AG09319 (cell line): ENCODE measurements at places on chromosomes 6 and 20.

DNA sequence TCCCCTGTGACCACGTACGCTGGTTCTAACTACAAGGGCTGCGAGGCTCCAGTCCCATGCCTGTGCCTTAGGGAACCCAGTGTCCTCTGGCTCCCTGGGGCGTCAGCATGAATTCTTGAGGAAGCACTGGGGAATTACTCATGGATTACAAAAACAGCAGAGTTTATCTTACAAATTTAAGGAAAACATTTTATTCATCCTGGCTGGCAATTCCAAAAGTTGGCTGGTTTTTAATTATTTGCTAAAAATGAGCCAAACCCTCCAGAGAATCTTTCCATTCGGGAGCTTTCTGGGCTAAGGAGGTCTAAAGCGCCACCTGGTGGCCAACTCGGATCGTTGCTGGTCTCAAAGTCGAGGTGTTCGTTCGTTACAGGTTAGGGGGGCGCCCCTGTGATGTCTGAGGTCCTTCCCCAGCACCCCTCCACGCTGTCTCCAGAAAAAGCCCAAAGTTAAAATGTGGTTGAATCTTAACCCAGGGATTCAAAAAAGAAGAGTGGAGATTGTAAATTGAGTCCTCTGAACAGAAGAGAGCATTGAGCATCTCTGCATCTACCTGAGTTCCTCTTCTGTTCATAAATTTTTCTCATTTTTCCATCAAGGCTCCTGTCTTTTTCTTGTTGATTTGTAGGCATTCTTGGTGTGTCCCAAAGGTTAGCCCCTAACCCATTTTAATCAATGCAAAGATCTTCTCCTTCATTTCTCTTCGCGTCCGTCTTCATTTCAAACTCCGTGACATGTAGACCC, 99.4 kb downstream of the BFSP1 start:
- peak; percentile 37 for DNase-seq

GRCh38 chr6:41734666-41735426, 562 bp downstream of the TFEB start:
- DNase-seq, result no peak

GRCh38 chr6:110484321-110484720, 7.9 kb upstream of the SLC22A16 start:
- no peak for DNase-seq

DNA sequence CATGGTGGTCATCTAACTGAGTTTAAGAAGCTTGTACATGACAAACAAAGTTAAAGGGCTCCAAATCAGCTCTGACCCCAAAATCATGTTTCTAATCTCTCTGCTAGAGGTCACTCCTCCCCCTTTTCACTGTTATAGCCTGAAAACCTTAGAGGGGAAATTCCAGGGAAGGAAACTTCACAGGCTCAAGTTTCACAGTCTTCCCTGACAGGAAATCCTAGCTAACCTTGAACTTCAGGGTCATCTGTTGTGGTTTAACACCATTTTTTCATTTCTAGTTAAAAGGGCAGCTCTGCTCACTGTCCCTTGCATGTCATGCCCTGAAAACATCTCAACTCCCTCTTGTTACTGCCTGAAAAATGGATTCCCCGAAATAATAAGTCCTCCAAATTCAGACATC, 104.4 kb upstream of the BMP2 start:
- DNase-seq, result no peak

DNA sequence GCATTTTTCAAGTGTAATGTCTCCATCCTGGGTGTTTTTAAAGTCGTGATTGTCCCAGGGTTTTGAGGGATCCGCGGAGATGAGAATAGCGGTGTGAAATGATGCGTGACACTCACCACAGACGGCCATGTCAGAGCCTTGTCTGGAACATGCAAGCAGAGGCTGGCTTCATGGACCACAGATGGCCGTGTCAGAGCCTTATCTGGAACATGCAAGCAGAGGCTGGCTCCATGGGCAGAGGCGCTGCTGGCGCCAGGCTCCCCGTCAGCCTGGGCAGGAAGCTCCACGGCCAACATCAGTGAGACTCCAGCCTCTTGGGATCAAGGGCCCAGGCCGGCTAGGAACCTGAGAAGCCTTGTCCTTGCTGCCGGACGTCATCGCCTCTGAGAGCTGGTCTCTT, 7.7 kb upstream of the MRGBP start:
- no peak for DNase-seq

DNA sequence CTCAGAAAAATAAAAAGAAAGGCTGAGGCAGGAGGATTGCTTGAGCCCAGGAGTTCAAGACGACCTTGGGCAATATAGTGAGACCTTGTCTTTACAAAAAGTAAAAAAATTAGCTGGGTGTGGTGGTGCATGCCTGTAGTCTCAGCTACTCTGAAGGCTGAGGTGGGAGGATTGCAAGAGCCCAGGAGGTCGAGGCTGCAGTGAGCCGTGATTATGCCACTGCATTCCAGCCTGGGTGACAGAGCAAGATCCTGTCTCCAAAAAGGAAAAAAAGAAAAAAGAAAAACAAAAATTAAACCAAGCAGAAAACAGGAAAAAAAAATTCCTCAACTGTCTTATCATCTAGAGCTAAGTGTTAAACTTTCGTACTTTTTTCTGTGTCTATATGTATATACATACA, 12.4 kb upstream of the SRSF3 start:
- no peak for DNase-seq
